ENCODE measurements at places on chromosomes 16 and 17. TPM values are rescaled to one million over a fixed set of nuclear protein-coding genes. Genes with fewer than 3 reads are reported as not detected.

Gene SLX1B
- total RNA-seq, result 14.5 TPM

DNA sequence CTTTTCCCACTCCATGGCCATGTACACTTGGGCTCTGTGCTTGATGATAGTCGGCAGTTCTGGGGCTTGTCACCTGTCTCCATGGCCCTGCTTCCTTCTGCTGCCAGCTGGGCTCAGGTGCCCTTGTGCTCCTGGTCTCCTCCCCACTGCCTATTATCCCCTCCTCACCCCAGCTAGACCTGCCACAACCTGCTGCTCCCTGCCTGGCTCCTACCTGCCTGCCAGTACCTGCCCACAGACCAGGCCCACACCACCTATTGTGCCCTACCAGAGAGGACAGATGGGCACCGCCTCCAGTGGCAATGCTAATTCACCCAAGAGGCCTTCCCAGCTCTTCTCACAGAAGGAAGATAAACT is 538 bp upstream of the RAPGEFL1 start:
- no peaks in the 10 kb centered on the region for H3K27me3 ChIP-seq
- peaks cover 5% of the 10 kb centered on the region for H3K4me1 ChIP-seq
- DNase-seq, result no peak
- H3K4me3 ChIP-seq, result no peak overlapping the region
- peak overlapping the region; percentile 76 for H3K27ac ChIP-seq
- H3K36me3 ChIP-seq, result peaks cover 10% of the 10 kb centered on the region

DNA sequence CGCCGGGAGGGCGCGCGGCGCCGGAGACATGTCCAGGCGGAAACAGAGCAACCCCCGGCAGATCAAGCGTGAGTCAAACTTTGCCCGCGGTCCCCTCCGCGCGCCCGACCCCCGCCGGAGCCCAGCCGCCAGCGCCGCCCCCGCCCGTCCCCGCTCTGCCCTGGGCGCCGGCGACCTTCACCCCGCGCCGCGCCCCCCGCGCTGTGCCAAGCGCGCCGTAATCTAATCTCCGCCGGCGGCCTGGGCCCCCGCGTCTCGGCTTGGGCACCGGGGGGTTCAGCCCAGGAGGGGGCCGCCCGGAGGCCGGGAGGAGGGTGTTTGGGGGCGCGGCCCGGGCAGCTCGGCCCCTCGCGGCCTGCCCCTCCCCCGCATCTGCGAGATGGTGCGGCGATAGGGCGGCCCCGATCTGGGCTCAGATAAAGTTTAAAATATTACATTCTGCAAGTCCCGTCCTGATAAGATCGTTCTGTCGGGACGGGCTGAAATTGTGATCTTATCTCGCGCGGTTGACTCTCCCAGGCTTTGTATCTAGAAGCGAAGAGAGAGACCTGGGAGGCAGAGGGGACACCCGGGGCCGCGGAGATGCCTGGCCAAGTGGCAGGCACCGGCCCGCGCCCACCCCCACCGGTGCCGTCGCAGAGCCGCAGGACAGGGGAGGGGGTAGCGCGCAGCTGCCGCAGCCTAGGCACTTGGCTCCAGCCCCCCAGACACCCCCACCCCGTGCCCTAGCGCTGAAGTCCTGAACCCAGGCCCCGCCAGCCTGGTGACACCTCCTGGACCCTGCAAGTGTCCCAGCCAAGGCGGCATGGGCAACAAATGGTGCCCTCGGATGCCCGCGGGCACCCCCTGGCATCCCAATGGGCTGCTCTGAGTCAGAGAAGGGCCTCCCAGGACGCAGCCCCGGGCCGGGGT is 787 bp downstream of the ZFPM1 start:
- no peaks in the 10 kb centered on the region for H3K27me3 ChIP-seq
- peaks cover 5% of the 10 kb centered on the region for H3K4me1 ChIP-seq
- H3K36me3 ChIP-seq, result no peaks in the 10 kb centered on the region
- peak overlapping the region; percentile 46 for H3K4me3 ChIP-seq
- no peak for DNase-seq
- no peak overlapping the region for H3K27ac ChIP-seq

Gene USH1G
- not detected for total RNA-seq

Gene BCAR1
- total RNA-seq, result 51.3 TPM

- H3K4me3 ChIP-seq, result peak overlapping the region; percentile 81
- H3K36me3 ChIP-seq, result peaks cover 8% of the 10 kb centered on the region
- no peaks in the 10 kb centered on the region for H3K27me3 ChIP-seq
- DNase-seq, result no peak
Measured at GRCh38 chr16:89507214-89507833, 879 bp upstream of the SPG7 start.

DNA sequence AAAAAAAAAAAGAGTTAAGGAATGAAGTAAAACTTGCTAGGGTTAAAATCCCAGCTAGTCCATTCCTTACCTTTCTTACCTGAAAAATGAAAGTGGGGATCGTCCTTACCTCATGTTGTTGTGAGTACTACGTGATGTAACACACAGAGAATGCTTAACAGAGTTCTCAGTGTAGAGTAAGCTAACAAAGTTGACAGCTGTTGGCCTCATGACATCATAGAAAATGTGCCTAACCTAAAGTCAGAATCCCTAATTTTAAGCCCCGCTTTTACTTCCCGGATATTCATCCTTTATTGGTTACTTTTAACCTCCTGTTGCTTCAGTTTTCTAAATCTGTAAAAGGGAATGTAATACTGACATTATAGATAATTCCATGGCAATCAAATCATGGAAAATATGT is 505.8 kb upstream of the HSBP1 start:
- H3K4me1 ChIP-seq, result no peaks in the 10 kb centered on the region
- peak; percentile 23 for DNase-seq
- H3K36me3 ChIP-seq, result no peaks in the 10 kb centered on the region
- no peak overlapping the region for H3K4me3 ChIP-seq
- no peak overlapping the region for H3K27ac ChIP-seq

Gene ATPAF2
- total RNA-seq, result 17.7 TPM

DNA sequence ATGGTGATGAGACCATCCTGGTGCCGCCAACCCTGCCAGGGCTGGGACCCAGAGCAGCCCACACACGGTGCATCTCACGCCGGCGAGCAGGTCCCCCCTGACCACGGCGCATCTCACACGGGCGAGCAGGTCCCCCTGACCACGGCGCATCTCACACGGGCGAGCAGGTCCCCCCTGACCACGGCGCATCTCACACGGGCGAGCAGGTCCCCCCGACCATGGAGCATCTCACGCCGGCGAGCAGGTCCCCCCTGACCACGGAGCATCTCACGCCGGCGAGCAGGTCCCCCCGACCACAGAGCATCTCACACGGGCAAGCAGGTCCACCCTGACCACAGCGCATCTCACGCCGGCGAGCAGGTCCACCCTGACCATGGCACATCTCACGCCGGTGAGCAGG is 59.2 kb downstream of the MRM3 start:
- no peaks in the 10 kb centered on the region for H3K4me1 ChIP-seq
- no peaks in the 10 kb centered on the region for H3K27me3 ChIP-seq
- H3K27ac ChIP-seq, result no peak overlapping the region
- H3K4me3 ChIP-seq, result no peak overlapping the region
- no peak for DNase-seq
- H3K36me3 ChIP-seq, result no peaks in the 10 kb centered on the region

Gene G6PC1
- total RNA-seq, result not detected

Gene SCGB1C2
- total RNA-seq, result not detected

- H3K36me3 ChIP-seq, result no peaks in the 10 kb centered on the region
- DNase-seq, result no peak
- H3K27ac ChIP-seq, result peak overlapping the region; percentile 66
- no peaks in the 10 kb centered on the region for H3K27me3 ChIP-seq
- peaks cover 6% of the 10 kb centered on the region for H3K4me1 ChIP-seq
Measured at GRCh38 chr16:85570735-85571562, 42.2 kb upstream of the GSE1 start.

DNA sequence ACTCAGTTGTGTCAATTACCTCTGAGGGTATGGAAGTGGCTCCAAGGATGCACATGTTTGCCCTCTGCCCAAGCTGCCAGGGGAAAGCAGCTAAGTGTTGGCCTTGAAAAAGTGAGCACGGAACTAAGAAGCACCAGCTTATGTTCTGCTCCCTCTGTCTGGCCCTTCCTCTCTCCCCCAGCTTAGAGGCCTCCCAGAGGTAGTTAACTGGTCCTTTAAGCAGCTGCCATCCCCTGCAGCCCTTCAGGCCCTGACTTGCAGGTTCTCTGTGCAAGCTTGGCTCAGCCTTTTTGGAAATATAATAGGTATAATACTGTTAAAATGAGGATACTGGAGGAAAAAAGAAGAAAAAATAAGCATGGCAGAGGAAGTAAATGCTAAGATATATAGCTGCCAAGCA is 7.0 kb upstream of the UBE2Z start:
- no peak overlapping the region for H3K4me3 ChIP-seq
- no peak for DNase-seq
- no peaks in the 10 kb centered on the region for H3K27me3 ChIP-seq
- H3K27ac ChIP-seq, result no peak overlapping the region
- H3K4me1 ChIP-seq, result no peaks in the 10 kb centered on the region

GRCh38 chr16:29877266-29877961 is 14.4 kb upstream of the CDIPT start:
- H3K4me1 ChIP-seq, result no peaks in the 10 kb centered on the region
- no peak overlapping the region for H3K27ac ChIP-seq
- H3K36me3 ChIP-seq, result no peaks in the 10 kb centered on the region

Gene TBL3
- 23.9 TPM for total RNA-seq

DNA sequence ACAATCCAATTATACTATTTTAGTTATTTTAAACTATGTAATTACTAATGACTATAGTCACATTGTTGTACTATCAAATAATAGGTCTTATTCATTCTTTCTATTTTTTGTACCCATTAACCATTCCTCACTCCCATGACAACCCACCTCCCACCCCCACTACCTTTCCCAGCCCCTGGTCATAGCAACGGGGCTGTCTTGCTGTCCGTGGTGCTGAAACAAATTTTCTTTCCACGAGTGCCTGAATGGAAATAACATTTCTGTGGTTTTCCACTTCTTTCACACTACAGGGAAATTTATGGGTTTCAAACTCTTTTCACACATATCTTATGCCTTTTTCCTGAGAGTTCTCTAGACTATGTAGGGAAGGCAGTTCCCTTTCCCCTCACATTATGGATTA is 326.6 kb downstream of the PHKB start:
- H3K27ac ChIP-seq, result no peak overlapping the region
- H3K36me3 ChIP-seq, result no peaks in the 10 kb centered on the region
- DNase-seq, result no peak

Gene HBA2
- total RNA-seq, result 4,737 TPM

Gene CARD14
- 1.8 TPM for total RNA-seq

- H3K4me1 ChIP-seq, result no peaks in the 10 kb centered on the region
- no peak for DNase-seq
- H3K36me3 ChIP-seq, result peaks cover 52% of the 10 kb centered on the region
- H3K27ac ChIP-seq, result no peak overlapping the region
- no peak overlapping the region for H3K4me3 ChIP-seq
Measured at GRCh38 chr17:78107457-78107856, 21.1 kb downstream of the TMC6 start.

Gene FOXF1
- total RNA-seq, result 25.7 TPM

GRCh38 chr17:29867643-29868181 is 62.3 kb downstream of the SSH2 start:
- H3K4me3 ChIP-seq, result no peak overlapping the region
- no peaks in the 10 kb centered on the region for H3K36me3 ChIP-seq
- no peak overlapping the region for H3K27ac ChIP-seq

Gene GPR179
- total RNA-seq, result 0.17 TPM

- H3K27ac ChIP-seq, result no peak overlapping the region
- no peaks in the 10 kb centered on the region for H3K36me3 ChIP-seq
- H3K4me3 ChIP-seq, result no peak overlapping the region
- no peaks in the 10 kb centered on the region for H3K4me1 ChIP-seq
Measured at GRCh38 chr16:79009896-79010295, 590.6 kb downstream of the MAF start.

Data from lung (tissue), 17 donors.